ENCODE measurements at places on chromosomes 7 and 10.

DNA sequence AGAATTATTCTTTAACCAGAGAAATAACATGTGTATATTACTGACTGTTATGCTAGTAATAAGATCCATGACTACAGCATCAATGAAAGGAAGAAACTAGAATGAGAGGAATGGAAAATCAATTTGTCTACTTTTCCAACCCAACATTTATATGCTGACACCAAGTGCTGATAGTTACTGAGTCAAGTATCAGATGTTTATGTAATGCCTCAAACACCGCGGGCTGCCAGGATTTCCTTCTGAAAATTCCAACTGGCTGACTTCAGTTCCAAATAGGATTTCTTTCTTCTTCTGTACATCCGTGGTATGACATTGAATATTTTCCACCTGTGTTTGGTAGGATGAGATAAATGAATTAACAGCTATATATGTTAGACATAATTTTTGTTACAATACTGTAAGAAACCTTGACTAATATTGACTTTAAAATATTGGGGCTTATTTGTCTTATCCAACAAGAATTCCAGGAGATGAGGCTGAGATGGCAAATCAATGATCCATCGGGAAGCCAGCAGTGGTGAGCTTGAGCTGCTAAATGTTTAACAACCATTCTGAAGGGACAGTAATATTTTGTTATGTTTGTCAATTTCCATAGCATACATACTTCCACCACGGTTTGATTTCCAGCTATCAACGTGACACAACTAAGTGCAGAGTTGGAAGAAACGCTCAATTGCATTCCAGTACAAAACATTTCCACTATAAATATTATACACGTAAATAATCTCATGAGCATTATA lies 435.2 kb upstream of the AUTS2 start:
- DNase-seq: no peak

DNA sequence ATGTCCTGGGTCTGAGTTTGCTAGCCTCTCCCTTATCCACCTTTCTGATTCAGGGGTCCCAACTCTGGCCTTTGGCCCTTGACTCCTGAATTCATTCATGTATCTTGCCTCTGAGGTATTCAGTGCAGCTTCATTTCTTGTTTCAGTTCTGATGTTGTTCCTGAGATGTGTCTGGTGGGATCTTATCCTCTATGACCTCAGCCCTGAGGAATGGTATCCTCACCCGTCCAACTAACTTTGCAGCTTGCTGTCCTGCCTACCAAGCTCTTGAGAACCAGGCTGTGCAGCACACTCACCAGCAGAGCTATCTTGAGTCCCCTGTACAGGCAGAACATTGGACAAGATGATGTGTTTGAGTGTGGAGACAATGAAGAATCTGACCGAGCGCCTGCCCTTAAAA lies 13.8 kb downstream of the SUFU start:
- DNase-seq: no peak

GRCh38 chr10:119078422-119079179 lies 2.0 kb downstream of the EIF3A start:
- DNase-seq: no peak

- no peak for DNase-seq
These were observed 5.5 kb downstream of the IGFBP3 start for GRCh38 chr7:45915606-45916005.

DNA sequence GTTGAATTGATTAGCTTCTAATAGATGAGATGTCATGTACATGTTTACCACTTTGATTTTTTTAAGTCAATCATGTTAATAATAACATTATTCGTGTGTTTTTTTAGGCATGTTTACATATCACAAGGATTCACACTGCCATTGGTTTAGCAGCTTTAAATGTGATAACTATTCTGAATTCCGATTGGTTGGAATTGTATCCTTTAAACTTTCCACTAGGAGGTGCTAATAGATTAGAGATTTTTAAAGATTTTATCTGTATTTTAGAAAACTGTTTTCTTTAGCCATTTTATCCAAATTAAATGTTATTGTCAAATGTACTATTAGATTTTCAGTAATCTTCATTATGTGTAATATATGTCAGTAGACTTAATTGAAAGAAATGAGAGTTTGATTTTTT lies 83.2 kb downstream of the HECTD2 start:
- no peak for DNase-seq

GRCh38 chr10:117929327-117930067 lies 117.2 kb downstream of the RAB11FIP2 start:
- no peak for DNase-seq

DNA sequence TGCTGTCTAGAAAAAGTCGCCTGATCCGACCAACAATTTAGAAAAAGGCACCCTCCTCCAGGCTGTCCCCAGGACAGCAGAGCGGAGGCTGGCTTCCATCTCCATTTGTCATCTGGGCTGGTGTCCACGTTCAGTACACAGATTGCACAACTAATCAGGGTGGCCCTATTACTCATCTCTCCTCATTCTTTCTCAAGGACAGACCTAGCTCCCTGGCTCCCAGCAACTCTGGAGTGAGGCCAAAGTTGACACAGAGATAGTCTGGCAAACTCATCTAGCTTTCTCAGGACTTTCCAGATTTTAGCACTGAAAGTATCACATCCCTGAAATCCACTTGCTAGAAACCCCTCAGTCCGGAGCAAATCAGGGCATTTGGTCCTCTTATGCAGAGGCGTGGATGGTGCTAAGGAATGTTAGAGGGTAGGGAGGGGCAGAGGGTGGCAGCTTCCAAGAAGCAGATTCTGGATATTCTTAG lies 75.1 kb downstream of the DNAH11 start:
- DNase-seq: no peak

- DNase-seq: no peak
These were observed 282.9 kb downstream of the TWIST1 start for GRCh38 chr7:18834577-18834976.

GRCh38 chr10:119299531-119299930 lies 92.2 kb downstream of the GRK5 start:
- DNase-seq: no peak

DNA sequence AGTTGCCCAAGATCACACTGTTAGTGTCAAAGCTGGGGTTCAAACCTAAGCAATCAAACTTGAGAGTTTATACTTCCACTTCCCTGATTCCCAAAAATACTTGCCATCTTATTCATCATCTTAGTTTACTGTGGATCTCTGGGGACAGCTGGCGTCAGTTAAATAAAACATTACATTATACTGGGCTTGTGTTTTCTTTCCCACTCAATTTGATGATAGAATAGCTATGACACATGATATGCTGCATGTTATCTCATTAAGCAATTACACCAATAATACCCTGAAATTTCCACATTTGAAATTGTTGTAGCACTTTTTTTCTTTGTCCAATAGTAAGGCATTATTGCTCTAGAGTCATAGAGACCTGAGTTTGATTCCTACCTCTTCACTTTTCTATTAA lies 62.9 kb upstream of the MXI1 start:
- DNase-seq: no peak

DNA sequence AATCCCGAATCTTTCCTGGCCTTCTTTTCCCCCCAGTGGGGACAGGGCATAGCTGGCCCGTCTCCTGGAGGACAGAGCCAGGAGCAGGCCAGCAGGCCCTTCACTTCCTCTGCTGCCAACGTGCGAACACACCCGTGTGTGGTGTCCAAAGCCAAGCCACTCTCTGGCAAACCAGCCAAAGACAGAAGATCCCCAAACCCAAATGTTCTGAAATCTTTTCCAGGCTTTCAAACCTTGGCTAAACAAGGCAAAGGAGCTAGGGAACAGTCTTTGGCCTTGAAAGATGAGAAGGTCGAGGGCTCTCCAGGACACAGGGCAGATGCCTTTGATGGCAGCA lies 63.0 kb downstream of the PROSER2 start:
- DNase-seq: no peak

GRCh38 chr10:4028027-4028471 lies 243.0 kb upstream of the KLF6 start:
- no peak for DNase-seq

DNA sequence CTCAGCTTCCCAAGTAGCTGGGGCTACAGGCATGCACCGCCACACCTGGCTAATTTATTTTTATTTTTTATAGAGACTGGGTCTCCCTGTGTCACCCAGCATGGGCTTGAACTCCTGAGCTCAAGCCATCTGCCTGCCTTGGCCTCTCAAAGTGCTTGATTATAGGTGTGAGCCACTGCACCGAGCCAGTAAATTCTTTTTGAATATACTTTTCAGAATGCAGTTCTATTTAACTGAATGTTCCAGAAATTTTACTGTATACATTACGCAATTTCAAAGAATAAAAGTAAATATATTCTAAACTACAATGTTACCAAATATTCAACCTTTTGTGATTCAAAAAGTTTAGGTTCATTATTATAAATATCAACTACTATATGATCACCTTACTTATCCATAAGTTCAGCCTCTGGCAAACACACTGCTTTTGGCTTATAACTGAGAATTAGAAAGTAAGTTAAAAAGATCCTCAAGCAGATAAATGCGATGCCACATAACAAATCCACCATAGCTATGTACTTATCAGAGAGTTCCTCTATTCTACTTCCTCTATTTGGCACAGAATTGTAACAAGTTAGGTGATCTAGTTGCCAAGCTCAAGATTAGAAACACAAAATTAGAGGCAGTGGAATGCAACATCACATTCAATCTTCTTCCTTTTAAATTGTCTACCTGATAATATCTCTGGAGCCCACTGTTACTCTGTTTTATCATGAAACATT lies 118.2 kb downstream of the ANK3 start:
- no peak for DNase-seq

GRCh38 chr7:106257752-106258151 lies 27.0 kb downstream of the NAMPT start:
- DNase-seq: no peak

GRCh38 chr7:24827589-24827988 lies 70.3 kb upstream of the GSDME start:
- no peak for DNase-seq

GRCh38 chr7:1123715-1124114 lies 35.8 kb downstream of the GPER1 start:
- no peak for DNase-seq

GRCh38 chr10:61758433-61758832 lies 95.7 kb downstream of the CABCOCO1 start:
- DNase-seq: no peak

- DNase-seq: no peak
These were observed 29.5 kb downstream of the LRRC17 start for GRCh38 chr7:102942181-102942866.

- DNase-seq: no peak
These were observed 52.9 kb upstream of the NEBL start for GRCh38 chr10:20949967-20950366.

GRCh38 chr10:96124230-96125141 lies 5.6 kb upstream of the ZNF518A start:
- DNase-seq: no peak

- DNase-seq: no peak
These were observed 37.3 kb upstream of the AKR1C2 start for GRCh38 chr10:5040781-5041470.

- no peak for DNase-seq
These were observed 57.6 kb downstream of the ADCYAP1R1 start for GRCh38 chr7:31109751-31110150.

DNA sequence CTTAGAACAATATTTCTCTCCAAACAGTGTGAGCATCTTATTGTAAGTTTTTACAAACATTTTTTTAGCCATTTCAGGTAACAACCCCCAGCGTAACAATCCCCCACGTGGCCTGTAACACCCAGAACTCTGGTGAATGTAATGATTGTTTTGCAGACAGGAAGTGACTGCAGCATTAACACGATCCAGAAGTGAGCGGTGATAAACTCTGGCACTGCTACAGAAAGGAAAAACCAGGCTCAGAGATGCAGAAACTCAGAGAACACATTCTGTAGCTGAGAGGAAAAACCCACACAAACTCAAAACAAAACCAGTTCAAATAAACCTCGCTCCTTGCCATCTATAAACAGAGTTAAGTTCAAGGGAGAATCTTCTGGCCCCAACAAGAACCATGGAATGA lies 285.7 kb downstream of the FGFR2 start:
- no peak for DNase-seq

- no peak for DNase-seq
These were observed 75.7 kb upstream of the MACROH2A2 start for GRCh38 chr10:69976795-69977546.

GRCh38 chr10:60433684-60434083 lies 44.0 kb upstream of the ANK3 start:
- DNase-seq: no peak

- no peak for DNase-seq
These were observed 4.1 kb downstream of the CPA1 start for GRCh38 chr7:130384371-130384801.

DNA sequence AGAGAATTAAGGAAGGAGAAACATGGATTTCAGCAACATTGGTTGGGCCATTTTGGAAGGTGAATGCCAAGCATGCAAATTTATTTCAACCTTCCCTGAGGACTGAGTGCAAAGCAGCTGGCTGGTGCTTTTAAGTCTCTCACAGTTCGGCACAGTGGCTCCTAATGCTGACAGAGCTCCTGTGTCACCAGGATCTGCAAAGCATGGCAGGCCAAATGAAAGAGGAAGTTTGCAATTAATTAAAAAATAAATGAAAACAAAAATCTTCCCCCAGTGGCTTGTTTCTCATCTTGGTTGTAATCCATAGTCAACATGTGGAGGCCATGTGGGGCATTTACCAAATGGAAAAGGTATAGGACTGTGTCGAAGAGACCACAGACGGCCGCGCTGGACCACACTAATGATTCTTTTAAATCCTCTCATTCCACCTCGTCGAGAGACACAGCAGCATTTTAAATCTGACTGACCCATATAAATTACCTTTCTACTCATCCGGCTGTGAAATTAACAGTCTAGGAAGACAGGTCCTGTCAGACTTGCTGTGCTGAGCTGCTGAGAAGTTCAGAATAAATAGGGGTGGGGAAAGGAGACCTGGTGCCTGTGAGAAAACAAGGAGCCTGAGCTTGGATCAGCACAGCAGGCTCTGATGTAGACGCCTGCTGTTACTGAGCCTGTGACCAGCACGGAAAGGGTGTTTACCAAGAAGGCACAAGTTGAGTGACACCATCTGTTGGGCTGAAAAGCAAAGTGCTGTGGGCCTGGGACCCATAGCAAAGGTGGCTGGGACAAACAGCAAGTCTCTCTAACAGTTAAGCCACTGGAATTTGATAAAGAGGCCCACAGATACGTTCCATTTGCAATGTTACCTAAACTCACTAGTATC lies 136.0 kb upstream of the COL1A2 start:
- no peak for DNase-seq

GRCh38 chr7:68679459-68680234 lies 918.6 kb upstream of the AUTS2 start:
- DNase-seq: no peak

DNA sequence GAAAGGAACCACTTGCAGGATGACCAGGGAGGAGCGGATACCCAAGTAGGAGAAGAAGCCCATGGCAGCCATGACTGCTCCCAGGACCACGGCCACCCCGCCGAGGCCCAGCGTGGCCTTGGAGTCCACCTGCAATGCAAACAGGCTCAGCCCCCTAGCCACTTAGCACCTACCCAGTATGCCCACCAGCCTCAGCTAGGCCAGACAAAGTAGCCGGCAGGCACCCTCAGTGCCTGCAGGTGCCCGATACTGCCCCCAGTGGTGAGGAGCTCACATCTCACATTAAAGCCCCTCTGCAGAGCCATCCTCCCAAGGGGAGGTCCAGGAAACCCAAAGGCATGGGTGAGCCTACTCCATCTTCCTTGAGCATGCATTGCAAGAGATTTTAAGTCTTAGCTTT lies 6.6 kb downstream of the NPC1L1 start:
- DNase-seq: peak; percentile 91

All from GM12892 (cell line).